Mesothelial cell of epicardium (in vitro differentiated cells): ENCODE measurements at places on chromosomes 1 and 21.

DNA sequence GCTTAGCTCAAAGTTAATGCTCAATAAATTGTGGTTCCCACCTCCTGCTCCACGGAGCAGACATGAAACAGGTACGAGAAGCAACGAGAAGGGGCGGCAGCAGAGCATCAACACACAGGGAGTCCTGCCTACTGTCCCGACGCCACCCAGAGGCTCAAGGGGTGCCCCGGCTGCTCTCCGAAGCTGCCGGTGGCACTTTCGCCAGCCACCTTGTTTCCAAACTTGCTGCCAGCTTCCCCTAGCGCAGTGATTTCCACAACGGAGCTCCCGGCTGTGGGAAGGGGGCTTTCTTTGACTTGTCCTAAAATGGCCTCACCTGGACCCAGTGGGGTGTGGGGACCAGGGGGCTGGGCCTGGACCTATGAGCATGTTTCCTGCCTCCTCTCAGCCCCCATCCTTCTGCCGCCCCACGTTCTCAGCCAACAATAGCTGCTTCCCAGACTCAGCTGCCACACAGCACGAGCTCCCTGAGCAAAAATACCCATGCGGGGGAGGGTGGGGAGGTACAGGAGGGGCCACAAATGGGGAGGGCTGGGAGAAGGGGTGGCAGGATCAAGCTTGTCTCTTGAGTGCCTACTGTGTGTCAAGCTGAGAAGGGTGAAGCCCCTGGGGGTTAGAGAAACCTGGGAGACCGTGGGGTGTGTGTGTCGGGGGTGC lies 35.6 kb upstream of the ECE1 start:
- no peaks in the 10 kb centered on the region for H3K36me3 ChIP-seq
- H3K4me1 ChIP-seq = peaks cover 65% of the 10 kb centered on the region
- H3K4me3 ChIP-seq = no peak overlapping the region

- H3K4me1 ChIP-seq = no peaks in the 10 kb centered on the region
- H3K4me3 ChIP-seq = no peak overlapping the region
- no peak overlapping the region for H3K27ac ChIP-seq
- no peak for DNase-seq
Observed at GRCh38 chr1:184775885-184776284, 21.2 kb upstream of the EDEM3 start.

DNA sequence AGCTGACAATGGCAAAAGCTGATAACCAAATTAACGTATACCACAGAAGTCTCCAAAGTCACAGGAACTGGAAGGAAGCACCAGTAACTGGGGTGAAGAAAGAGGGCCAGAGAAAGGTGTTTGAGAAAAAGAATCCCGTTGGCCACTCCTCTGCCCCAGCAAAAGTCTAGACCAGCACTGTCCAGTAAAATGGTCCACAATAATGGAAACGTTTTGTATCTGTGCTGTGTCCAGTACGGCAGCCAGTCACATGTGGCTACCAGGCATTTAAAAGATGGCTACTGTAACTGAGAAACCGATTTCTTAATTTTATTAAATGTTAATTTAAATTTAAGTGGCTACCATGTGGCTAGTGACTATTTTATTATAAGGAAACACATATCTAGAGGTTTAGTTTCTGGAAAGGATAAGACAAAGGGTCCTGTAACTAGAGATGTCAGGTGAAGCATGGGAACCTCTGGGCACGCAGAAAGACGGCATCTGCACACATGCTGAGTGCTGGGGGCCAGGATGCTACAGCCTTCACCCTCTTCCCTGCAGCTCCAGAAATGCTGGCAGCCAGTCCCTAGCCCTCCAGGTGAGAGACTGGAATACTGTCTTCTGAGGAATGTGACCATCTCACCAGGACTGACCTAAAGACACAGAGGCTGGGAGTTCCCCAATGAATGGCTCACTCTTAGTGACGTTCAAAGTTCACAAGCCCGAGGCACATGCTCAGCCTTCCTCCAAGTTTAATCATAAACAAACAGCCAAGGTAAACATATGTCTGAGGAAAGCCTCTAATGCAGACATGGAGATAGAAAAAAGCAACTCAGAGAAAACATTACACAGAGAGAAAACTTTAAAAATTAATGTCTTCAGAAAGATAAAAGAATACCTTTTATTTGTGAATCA lies 50.7 kb downstream of the JAK1 start:
- peaks cover 24% of the 10 kb centered on the region for H3K4me1 ChIP-seq
- no peak overlapping the region for H3K27ac ChIP-seq
- H3K36me3 ChIP-seq = no peaks in the 10 kb centered on the region
- no peaks in the 10 kb centered on the region for H3K27me3 ChIP-seq

DNA sequence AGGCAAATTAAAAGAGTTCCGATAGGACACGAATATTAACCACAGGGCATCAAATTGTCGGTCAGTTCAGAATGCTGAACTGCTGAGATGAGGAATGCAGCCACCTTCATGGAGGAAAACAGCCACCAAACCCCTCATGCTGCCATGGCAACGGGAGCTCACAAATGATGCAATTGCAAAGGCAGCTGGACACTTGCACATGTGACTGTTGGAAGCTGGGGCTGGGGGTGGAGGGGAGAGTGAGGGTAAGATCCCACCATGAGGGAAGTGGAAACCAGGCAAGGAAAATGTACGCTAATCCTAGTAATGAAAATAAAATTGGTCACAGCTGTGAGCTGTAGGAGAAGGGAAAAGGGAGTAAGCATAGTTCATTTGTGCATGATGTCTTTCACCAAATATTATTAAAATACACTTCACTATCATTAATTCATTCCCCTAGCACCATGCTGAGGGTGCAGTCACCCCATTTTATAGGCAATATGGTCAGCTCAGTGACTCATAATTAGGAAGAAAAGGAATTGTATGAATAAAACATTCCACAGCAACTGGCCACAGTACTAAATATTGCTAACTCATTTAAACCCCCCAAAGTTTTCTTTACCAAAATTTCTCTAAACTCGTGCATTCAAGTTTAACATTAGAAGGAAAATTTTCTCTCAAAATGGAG lies 15.3 kb downstream of the BECN2 start:
- H3K27ac ChIP-seq = peak overlapping the region; percentile 93
- H3K4me3 ChIP-seq = no peak overlapping the region
- no peaks in the 10 kb centered on the region for H3K36me3 ChIP-seq
- DNase-seq = peak; percentile 77
- peaks cover 15% of the 10 kb centered on the region for H3K4me1 ChIP-seq

- H3K4me3 ChIP-seq = no peak overlapping the region
- DNase-seq = no peak
- peaks cover 26% of the 10 kb centered on the region for H3K4me1 ChIP-seq
- peaks cover 17% of the 10 kb centered on the region for H3K36me3 ChIP-seq
Observed at GRCh38 chr1:209830722-209831121, 3.0 kb downstream of the UTP25 start.

GRCh38 chr1:15850471-15851001 lies 3.0 kb downstream of the SPEN start:
- H3K27me3 ChIP-seq = no peaks in the 10 kb centered on the region
- H3K27ac ChIP-seq = peak overlapping the region; percentile 98
- peaks cover 27% of the 10 kb centered on the region for H3K4me1 ChIP-seq
- peak overlapping the region; percentile 97 for H3K4me3 ChIP-seq

GRCh38 chr1:210531475-210532222 lies 202.9 kb downstream of the HHAT start:
- H3K36me3 ChIP-seq = no peaks in the 10 kb centered on the region
- no peak overlapping the region for H3K27ac ChIP-seq
- DNase-seq = no peak
- peaks cover 2% of the 10 kb centered on the region for H3K27me3 ChIP-seq
- H3K4me1 ChIP-seq = peaks cover 18% of the 10 kb centered on the region

DNA sequence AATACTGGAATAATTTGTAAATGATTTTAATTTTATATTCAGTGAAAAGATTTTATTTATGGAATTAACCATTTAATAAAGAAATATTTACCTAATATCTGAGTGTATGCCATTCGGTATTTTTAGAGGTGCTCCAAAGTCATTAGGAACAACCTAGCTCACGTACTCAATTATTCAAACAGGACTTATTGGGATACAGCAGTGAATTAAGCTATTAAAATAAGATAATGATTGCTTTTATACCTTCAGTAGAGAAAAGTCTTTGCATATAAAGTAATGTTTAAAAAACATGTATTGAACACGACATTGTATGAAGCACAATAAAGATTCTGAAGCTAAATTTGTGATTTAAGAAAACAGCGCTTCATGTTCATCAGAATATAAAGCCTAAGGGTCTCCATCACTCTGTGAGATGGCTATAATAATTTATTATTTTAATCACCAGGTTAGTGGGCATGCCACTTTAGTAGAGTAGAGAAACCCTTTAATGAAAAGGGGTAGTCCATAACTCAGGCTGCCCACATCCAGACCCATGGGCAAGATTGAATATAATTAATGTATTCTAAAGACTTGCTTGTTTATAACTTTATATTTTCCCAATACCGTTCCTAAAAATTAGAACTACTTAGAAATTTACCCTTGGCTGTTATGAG lies 3.2 kb downstream of the CCN1 start:
- H3K36me3 ChIP-seq = peaks cover 21% of the 10 kb centered on the region
- peaks cover 3% of the 10 kb centered on the region for H3K27me3 ChIP-seq
- H3K4me1 ChIP-seq = peaks cover 51% of the 10 kb centered on the region
- H3K27ac ChIP-seq = peak overlapping the region; percentile 93
- no peak for DNase-seq
- H3K4me3 ChIP-seq = peak overlapping the region; percentile 30

- H3K27ac ChIP-seq = peak overlapping the region; percentile 64
- H3K27me3 ChIP-seq = no peaks in the 10 kb centered on the region
Observed at GRCh38 chr1:6601923-6602668, 573 bp downstream of the KLHL21 start.

GRCh38 chr1:94104776-94105580 lies 16.0 kb downstream of the ABCA4 start:
- DNase-seq = no peak
- H3K36me3 ChIP-seq = no peaks in the 10 kb centered on the region
- peak overlapping the region; percentile 99 for H3K27ac ChIP-seq
- H3K27me3 ChIP-seq = no peaks in the 10 kb centered on the region
- no peak overlapping the region for H3K4me3 ChIP-seq

DNA sequence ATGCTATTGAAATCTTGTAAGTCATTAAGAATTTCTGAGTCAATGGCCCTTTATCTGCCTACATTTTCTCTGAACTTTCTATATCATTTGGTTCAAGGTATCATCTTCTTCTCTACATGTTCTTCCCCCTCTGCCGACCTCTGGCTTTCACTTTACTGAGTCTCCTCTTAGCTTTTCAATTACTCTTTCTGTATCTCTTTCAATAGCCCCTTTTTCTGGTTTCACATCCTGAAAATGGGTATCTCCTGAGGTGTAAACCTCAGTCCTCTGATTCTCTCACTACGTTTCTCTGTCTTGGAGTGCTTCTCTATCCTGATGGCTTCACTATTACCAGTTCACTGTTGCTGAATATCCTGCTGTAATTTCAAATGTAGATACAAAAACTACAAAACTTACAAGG lies 98.9 kb downstream of the LYST start:
- no peak overlapping the region for H3K4me3 ChIP-seq
- H3K27ac ChIP-seq = no peak overlapping the region
- no peaks in the 10 kb centered on the region for H3K4me1 ChIP-seq
- no peaks in the 10 kb centered on the region for H3K36me3 ChIP-seq
- no peak for DNase-seq

- H3K27me3 ChIP-seq = no peaks in the 10 kb centered on the region
- H3K4me1 ChIP-seq = peaks cover 24% of the 10 kb centered on the region
- peaks cover 10% of the 10 kb centered on the region for H3K36me3 ChIP-seq
- H3K4me3 ChIP-seq = peak overlapping the region; percentile 85
- DNase-seq = no peak
- H3K27ac ChIP-seq = peak overlapping the region; percentile 91
Observed at GRCh38 chr1:151326619-151327222, 495 bp downstream of the PI4KB start.

DNA sequence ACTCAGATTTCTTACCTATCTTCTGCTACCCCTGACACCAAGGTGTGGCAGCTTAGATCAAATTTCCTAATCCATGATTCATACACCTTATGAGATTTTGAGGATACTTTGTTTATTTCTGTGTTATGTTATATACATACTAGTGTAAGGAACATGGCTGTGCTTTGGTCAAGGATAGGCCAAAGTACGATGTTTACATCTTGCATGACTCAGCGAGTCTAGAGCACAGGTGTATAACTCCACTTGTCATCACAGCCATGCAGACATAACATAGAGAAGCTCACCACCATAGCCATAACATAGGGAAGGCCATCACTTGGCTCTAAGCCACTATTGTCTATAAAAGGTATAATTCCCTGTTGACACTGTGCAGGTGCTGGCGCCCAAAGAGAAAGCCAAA lies 61.2 kb downstream of the GBP6 start:
- no peak overlapping the region for H3K4me3 ChIP-seq
- H3K36me3 ChIP-seq = no peaks in the 10 kb centered on the region
- peaks cover 5% of the 10 kb centered on the region for H3K4me1 ChIP-seq
- no peak overlapping the region for H3K27ac ChIP-seq
- H3K27me3 ChIP-seq = no peaks in the 10 kb centered on the region
- no peak for DNase-seq

- no peak overlapping the region for H3K27ac ChIP-seq
- no peaks in the 10 kb centered on the region for H3K36me3 ChIP-seq
- H3K4me3 ChIP-seq = no peak overlapping the region
- H3K4me1 ChIP-seq = peaks cover 6% of the 10 kb centered on the region
- no peaks in the 10 kb centered on the region for H3K27me3 ChIP-seq
Observed at GRCh38 chr1:226425004-226425378, 17.1 kb upstream of the PARP1 start.

- no peaks in the 10 kb centered on the region for H3K27me3 ChIP-seq
- H3K27ac ChIP-seq = no peak overlapping the region
- H3K4me3 ChIP-seq = no peak overlapping the region
- peaks cover 54% of the 10 kb centered on the region for H3K36me3 ChIP-seq
- no peaks in the 10 kb centered on the region for H3K4me1 ChIP-seq
Observed at GRCh38 chr1:207346513-207346912, 25.0 kb downstream of the CD55 start.

DNA sequence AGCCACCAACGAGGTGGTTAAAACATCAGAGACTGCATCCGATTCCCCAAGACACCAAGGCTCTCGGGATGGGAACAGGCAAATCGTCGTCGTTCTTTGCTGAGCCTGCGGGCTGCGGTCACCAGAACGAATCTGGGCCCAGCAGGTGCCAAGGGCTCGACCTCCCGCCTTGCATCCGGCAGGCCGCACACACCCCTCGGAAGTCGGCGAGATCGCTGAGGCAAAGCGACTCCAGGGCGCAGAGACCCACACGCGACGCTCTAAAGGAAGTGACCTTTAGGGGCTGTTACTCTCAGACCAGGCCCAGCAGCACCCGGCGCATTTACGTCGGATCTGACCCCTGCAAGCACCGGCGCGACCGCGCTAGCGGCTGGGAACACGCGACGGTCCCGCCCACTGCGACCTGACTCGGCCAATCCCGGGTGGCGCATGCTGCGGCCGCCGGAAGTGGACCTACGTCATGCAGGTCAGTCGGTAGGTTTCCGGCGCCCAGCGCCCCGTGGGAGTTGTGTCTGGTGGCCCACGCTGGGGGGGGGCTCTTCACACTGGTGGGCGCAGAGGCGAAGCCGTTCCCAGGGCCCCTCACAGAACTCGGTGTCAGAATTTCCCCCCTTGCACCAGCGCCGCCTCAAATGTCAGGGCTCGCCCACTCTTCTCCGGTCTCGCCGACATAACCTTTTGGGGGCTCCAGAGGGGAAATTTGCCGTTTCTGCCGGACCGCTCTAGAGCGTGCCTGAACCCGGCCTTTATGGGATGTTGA lies 7.5 kb upstream of the PARK7 start:
- no peak overlapping the region for H3K4me3 ChIP-seq
- no peak overlapping the region for H3K27ac ChIP-seq
- DNase-seq = no peak
- H3K27me3 ChIP-seq = no peaks in the 10 kb centered on the region
